ENCODE measurements at places on chromosomes 2 and 18.

DNA sequence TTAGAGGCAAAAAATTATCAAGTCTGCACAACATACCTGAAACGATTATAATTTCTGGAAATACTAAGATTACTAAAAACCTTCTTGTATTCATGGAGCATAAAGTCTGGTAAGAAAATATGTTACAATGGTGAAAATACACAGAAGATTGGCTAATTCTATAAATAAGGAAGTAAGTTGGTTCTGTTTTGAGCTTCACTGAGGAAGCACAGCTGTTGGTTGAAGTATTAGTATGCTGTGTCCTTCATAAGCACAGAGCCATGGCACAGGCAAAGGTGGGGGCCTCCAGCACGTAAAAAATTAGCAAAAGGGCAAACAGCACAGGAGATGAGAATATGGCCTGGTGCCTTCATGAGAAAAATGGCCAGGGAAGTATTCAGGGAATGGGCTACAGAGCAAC is 40.4 kb upstream of the ANKRD62 start:
- DNase-seq = no peak
- peaks cover 6% of the 10 kb centered on the region for H3K4me1 ChIP-seq
- H3K27ac ChIP-seq = no peak overlapping the region
- no peaks in the 10 kb centered on the region for H3K36me3 ChIP-seq

GRCh38 chr2:37890893-37891495 is 34.1 kb upstream of the RMDN2 start:
- H3K27me3 ChIP-seq = peaks cover 17% of the 10 kb centered on the region
- H3K4me3 ChIP-seq = no peak overlapping the region
- no peaks in the 10 kb centered on the region for H3K36me3 ChIP-seq
- H3K4me1 ChIP-seq = peaks cover 18% of the 10 kb centered on the region

DNA sequence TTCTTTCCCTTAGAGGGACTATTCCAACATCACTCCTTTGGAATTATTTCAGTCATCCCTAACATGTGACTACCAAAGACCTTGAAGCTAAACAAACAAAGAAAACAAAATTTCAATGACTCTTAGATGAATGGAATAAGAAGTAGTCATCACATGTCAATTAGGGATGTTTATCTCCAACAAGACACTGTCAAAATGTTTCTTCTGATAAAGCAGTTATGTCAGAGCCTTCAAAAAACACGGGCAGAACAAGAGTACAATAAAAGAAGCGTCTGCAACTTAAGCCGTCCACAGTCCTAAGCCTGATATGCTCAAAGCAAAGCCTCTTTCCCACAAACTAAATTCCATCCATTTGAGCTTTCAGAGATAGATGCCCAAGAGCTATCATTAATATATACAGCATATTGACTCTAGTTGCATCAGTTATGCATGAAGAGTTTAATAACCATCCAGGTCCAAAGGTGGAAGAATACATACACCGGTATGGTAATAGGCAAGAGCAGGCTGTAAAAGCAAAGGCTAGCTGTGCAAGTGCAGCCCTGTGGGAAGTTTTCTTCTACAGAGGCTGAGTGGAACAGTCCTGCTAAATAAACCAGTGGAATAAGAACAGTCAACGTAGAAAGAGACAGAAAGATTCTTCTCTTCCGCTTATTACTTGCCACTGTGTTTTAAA is 98.1 kb downstream of the ICA1L start:
- no peaks in the 10 kb centered on the region for H3K4me1 ChIP-seq
- no peaks in the 10 kb centered on the region for H3K36me3 ChIP-seq
- H3K27me3 ChIP-seq = no peaks in the 10 kb centered on the region
- H3K4me3 ChIP-seq = no peak overlapping the region
- H3K27ac ChIP-seq = no peak overlapping the region

- H3K27ac ChIP-seq = no peak overlapping the region
- no peaks in the 10 kb centered on the region for H3K36me3 ChIP-seq
- DNase-seq = no peak
- H3K4me1 ChIP-seq = no peaks in the 10 kb centered on the region
These were observed 245.1 kb downstream of the KCNS3 start for GRCh38 chr2:18123577-18123976.

GRCh38 chr18:35049111-35050027 is 8.2 kb downstream of the MAPRE2 start:
- H3K36me3 ChIP-seq = peaks cover 17% of the 10 kb centered on the region
- H3K27me3 ChIP-seq = no peaks in the 10 kb centered on the region
- H3K4me1 ChIP-seq = peaks cover 59% of the 10 kb centered on the region
- DNase-seq = no peak
- H3K27ac ChIP-seq = peak overlapping the region; percentile 83

- DNase-seq = no peak
- no peaks in the 10 kb centered on the region for H3K27me3 ChIP-seq
- no peak overlapping the region for H3K27ac ChIP-seq
- no peak overlapping the region for H3K4me3 ChIP-seq
These were observed 33.9 kb upstream of the BMP10 start for GRCh38 chr2:68905116-68905515.

- H3K4me1 ChIP-seq = no peaks in the 10 kb centered on the region
- no peak overlapping the region for H3K4me3 ChIP-seq
- no peak for DNase-seq
- H3K27ac ChIP-seq = no peak overlapping the region
- H3K27me3 ChIP-seq = no peaks in the 10 kb centered on the region
- peaks cover 22% of the 10 kb centered on the region for H3K36me3 ChIP-seq
These were observed 36.2 kb downstream of the NDUFAF7 start for GRCh38 chr2:37267685-37268084.

- peaks cover 38% of the 10 kb centered on the region for H3K27me3 ChIP-seq
- peak overlapping the region; percentile 13 for H3K4me3 ChIP-seq
- peaks cover 11% of the 10 kb centered on the region for H3K4me1 ChIP-seq
- DNase-seq = no peak
These were observed 118.7 kb upstream of the MSTN start for GRCh38 chr2:190181123-190181669.

DNA sequence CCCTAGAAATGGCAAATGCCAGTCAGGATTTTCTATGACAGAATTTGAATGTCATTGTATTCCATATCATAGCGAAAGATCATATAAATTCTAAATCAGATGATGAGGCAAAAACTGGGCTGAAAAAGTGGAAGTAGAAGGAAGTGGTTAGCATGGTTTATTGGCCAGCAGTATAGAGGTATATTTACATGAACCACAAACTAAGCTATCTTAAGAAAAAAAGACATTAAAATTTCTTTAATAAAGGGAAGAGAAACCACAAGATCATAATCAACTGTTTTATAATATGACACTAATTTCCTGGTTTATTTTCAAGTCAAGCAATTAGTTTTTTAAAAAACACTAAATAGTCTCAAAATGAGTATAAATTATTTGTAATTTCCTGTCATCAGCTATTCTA is 123.2 kb upstream of the LRP1B start:
- H3K4me3 ChIP-seq = no peak overlapping the region
- no peak for DNase-seq
- H3K4me1 ChIP-seq = no peaks in the 10 kb centered on the region
- H3K27ac ChIP-seq = no peak overlapping the region

DNA sequence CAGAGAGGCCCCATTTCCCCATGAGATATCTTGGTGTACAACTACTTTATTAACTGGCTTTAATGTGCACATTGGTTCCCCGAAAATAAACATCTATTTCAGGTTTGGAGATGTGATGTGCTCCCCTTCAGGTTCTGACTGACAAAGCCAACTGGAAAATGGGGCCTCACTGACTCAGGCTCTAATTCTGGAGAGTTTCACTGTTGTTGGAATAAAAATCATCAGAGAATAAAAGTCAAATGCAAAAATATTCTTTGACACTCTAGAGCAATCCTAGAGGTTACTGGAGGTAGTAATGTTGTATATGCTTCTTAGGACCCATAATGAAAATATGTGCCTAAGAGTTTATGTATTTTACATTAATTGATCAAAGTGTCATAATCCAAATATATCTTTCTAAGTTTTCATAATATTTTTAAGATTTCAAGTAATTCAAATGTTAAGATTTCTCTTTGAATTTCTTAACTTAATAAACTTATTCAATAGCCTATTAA is 189.9 kb upstream of the COL3A1 start:
- H3K27me3 ChIP-seq = no peaks in the 10 kb centered on the region
- no peaks in the 10 kb centered on the region for H3K36me3 ChIP-seq
- H3K27ac ChIP-seq = no peak overlapping the region

GRCh38 chr2:862355-862687 is 88.3 kb upstream of the SNTG2 start:
- H3K27me3 ChIP-seq = no peaks in the 10 kb centered on the region
- H3K4me1 ChIP-seq = no peaks in the 10 kb centered on the region
- no peak overlapping the region for H3K4me3 ChIP-seq
- no peak overlapping the region for H3K27ac ChIP-seq

- DNase-seq = no peak
- H3K4me3 ChIP-seq = no peak overlapping the region
- H3K4me1 ChIP-seq = no peaks in the 10 kb centered on the region
- no peaks in the 10 kb centered on the region for H3K36me3 ChIP-seq
- H3K27ac ChIP-seq = no peak overlapping the region
These were observed 200.6 kb downstream of the RND3 start for GRCh38 chr2:150286730-150287362.

DNA sequence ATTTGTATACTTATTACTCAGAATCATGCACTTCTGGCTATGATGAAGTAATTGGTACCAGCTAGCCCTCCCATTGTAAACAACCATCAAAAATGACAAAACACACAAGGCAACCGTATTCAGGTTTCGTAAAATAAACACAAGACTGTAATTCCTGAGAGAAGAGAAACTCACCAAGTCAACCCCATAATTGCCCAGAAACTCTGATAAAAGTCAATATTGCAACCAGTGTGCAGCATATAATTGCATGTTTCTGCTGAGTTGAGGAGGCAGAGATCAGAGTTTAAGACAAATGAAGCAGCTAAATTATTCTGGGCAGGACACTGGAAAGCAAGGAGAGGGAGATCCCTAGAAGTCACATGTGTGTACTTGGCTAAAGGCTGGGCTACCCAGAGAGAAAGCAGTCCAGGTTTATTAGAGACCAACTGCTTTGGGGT is 90.3 kb downstream of the ROCK2 start:
- H3K27ac ChIP-seq = no peak overlapping the region
- peaks cover 7% of the 10 kb centered on the region for H3K36me3 ChIP-seq
- no peaks in the 10 kb centered on the region for H3K27me3 ChIP-seq
- no peak for DNase-seq

DNA sequence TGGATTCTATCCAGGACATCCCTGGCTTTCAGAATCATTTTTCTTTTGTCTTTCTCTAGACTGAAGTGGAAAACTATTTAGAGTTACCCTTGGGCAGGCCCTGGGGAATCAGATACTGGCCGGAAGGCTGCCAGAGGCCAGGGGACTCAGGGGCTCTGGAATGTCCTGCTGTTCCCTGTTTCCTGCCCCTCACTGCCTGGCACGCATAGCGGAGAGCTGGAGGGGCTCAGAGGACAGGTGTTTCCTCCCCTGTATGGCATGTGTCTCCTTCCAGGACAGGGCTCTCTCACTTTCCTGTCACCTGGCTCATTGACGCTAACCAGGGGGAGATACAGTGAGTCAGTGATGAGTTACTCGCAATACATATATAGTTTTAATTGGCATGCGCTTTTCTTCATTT is 38.8 kb downstream of the DYSF start:
- no peak overlapping the region for H3K4me3 ChIP-seq
- no peak for DNase-seq
- no peak overlapping the region for H3K27ac ChIP-seq
- H3K4me1 ChIP-seq = no peaks in the 10 kb centered on the region

DNA sequence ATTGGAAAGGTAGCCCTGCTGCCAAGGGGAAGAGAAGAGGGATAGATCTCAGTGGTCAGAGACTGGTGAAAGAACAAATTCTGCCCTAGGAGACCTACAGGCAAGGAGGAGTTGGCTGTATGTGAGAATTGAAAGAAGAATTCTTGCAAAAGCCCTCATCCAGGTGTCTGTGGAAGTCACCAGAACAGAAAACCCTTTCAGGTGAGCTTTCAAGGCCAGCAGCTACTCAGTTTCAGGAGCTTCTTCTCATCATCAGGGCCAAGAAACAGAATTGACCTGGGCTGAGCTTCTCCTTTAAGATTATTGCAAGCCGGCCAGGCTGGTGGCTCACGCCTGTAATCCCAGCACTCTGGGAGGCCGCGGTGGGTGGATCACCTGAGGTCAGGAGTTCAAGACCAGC is 110.2 kb downstream of the CDK15 start:
- H3K4me1 ChIP-seq = no peaks in the 10 kb centered on the region
- no peaks in the 10 kb centered on the region for H3K36me3 ChIP-seq
- DNase-seq = no peak
- no peak overlapping the region for H3K4me3 ChIP-seq
- peaks cover 3% of the 10 kb centered on the region for H3K27me3 ChIP-seq
- no peak overlapping the region for H3K27ac ChIP-seq

DNA sequence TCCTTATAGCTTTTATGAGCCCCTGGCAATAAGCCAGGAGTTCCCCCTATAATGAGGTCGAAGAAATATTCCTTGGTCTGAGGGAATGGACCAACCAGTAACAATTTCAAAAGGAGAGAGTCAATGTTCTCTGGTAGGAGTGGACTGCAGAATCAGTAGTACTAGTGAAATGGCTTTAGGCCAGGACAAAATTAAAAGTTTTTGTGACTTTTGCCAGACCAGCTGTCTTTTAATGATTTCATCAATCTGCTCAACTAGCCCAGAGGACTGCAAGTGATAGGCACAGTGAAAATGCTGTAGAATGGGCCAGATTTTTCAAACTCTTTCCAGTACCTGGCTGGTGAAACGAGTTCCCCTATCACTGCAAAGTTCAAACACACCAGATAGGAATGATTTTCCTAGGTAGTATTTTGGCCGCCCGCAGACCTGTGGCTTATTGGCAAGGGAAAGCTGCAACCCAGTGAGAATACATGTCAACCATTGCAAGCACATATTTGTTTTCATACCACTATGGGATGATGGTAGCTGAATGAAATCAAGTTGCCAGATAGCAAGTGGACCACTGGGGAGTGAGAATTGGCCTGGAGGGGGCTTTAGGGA is 45.5 kb downstream of the CERS6 start:
- H3K4me1 ChIP-seq = peaks cover 2% of the 10 kb centered on the region
- no peak for DNase-seq
- H3K27ac ChIP-seq = no peak overlapping the region
- H3K36me3 ChIP-seq = peaks cover 9% of the 10 kb centered on the region
- peaks cover 10% of the 10 kb centered on the region for H3K27me3 ChIP-seq
